ENCODE measurements at places on chromosomes 7 and 10. TPM values are rescaled to one million over a fixed set of nuclear protein-coding genes. Genes with fewer than 3 reads are reported as not detected.
A peak's percentile ranks its signal among the peaks of the same experiment; 100 is the strongest.

The CDK6 gene
- 44.4 TPM for total RNA-seq

The HOXA7 gene
- total RNA-seq, result not detected

The MAPK8 gene
- 52.9 TPM for total RNA-seq

The ACTL6B gene
- 0.99 TPM for total RNA-seq

The HMX2 gene
- total RNA-seq, result 1.4 TPM

The NUTM2A gene
- 0.48 TPM for total RNA-seq

DNA sequence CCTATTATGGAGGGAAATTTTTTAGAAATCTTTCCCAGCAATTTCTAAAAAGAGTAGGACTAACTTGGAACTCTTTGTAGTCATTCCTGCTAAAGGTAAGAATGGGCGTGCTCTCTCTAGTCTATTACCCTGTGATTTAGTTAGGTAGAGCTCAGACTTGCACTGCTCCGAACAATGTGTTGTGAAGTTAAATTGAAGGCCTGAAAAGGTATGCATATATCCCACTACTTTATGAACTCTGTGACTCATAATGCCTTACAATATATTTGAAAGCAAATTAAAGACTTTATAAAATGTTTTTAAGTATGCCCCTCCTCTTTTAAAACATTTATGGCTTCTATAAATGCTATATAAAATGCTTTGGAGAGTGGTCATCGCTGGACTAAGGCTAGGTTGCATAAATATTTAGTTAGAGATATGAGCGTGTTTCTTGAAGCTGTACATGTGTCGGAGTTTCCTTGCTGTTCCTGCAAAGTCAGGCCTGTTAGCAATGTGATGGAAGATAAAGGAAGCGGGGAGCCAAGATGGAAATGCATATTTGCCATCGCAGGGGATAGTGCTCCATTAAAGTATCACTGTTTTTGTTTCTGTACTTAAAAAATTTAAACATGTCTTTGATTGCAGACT, 761.4 kb downstream of the LRMDA start:
- H3K4me1 ChIP-seq, result peaks cover 52% of the 10 kb centered on the region
- H3K27me3 ChIP-seq, result peaks cover 7% of the 10 kb centered on the region
- H3K36me3 ChIP-seq, result no peaks in the 10 kb centered on the region
- no peak for DNase-seq

- DNase-seq, result no peak
- no peak overlapping the region for H3K4me3 ChIP-seq
- H3K27ac ChIP-seq, result peak overlapping the region; percentile 17
- H3K4me1 ChIP-seq, result peaks cover 47% of the 10 kb centered on the region
- H3K36me3 ChIP-seq, result peaks cover 33% of the 10 kb centered on the region
- H3K27me3 ChIP-seq, result peaks cover 58% of the 10 kb centered on the region
Observed at GRCh38 chr7:70710011-70710480, 421.9 kb upstream of the GALNT17 start.

DNA sequence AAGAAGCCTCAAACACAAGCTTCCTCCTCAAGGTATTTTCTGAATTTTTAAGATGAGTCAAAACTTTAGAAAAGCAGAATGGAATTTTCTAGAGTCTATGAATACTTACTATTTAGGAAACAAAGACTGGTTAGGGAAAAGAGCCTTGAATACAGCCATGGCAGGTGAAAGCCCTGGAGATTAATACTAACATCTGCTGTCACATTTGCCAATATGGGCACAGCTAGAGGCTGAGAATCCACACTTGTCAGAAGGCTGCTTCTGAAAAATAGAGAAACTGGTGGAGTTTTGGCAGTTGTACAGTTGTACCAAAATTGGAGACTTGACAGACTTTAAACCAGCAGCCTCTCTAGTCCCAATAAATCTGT, 24.3 kb upstream of the CNNM1 start:
- peaks cover 9% of the 10 kb centered on the region for H3K4me1 ChIP-seq
- no peak for DNase-seq
- no peak overlapping the region for H3K27ac ChIP-seq
- peaks cover 8% of the 10 kb centered on the region for H3K36me3 ChIP-seq

GRCh38 chr7:27466703-27467102, 196.0 kb downstream of the HIBADH start:
- no peak for DNase-seq
- H3K27me3 ChIP-seq, result peaks cover 7% of the 10 kb centered on the region
- no peaks in the 10 kb centered on the region for H3K36me3 ChIP-seq

DNA sequence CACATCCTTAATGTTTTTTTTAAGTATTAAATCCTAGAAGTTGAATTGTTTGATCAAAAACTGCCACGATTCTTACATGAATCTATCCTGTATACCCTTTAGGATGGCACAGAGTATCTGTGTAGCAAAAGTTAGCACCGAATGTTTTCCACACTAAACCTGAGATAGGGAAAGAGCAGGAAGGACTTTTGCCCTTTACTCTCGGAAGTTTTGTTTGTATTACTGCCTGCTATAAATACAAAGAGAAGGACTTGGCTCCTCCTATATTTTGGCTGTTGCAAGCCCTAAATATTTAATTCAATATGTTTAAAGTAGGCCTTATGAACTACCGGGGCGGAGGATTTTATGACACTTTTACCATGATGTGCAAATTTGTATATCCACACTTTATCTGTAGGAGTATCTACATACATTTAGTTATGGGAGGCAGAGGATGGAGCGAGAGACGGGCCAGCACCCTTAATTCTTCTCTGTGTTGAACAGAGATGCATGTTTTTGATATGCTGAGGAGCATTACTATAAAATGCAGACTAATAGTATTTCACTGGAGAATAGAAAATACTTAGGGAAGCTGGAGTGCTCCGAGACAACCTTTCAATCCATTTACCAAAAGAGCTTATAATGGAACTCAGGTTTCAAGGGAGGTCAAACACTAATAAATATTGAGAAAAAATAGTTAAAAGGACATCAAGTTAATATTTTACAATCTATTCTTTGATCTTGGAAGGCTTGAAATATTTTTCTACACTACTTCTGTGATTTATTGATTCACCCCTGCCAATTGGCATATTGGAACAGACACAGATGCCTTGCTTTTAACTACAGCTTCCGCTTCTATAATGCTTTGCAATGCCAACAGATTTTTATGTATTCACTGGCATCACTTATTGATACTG, 97.4 kb downstream of the CHN2 start:
- no peak for DNase-seq
- peaks cover 82% of the 10 kb centered on the region for H3K4me1 ChIP-seq
- no peaks in the 10 kb centered on the region for H3K36me3 ChIP-seq

- peaks cover 27% of the 10 kb centered on the region for H3K4me1 ChIP-seq
- H3K4me3 ChIP-seq, result no peak overlapping the region
- no peak for DNase-seq
- no peaks in the 10 kb centered on the region for H3K36me3 ChIP-seq
- no peak overlapping the region for H3K27ac ChIP-seq
Observed at GRCh38 chr7:131322061-131322460, 5.6 kb upstream of the MKLN1 start.

- DNase-seq, result no peak
- peak overlapping the region; percentile 7 for H3K27ac ChIP-seq
Observed at GRCh38 chr7:55477781-55478374, 94.4 kb downstream of the VOPP1 start.

GRCh38 chr7:3063016-3063753, 19.5 kb upstream of the CARD11 start:
- no peak overlapping the region for H3K27ac ChIP-seq
- no peaks in the 10 kb centered on the region for H3K36me3 ChIP-seq
- H3K4me1 ChIP-seq, result peaks cover 8% of the 10 kb centered on the region

- H3K36me3 ChIP-seq, result peaks cover 8% of the 10 kb centered on the region
- no peak overlapping the region for H3K4me3 ChIP-seq
- H3K4me1 ChIP-seq, result no peaks in the 10 kb centered on the region
- no peak for DNase-seq
- H3K27me3 ChIP-seq, result no peaks in the 10 kb centered on the region
- H3K27ac ChIP-seq, result no peak overlapping the region
Observed at GRCh38 chr10:114012650-114013049, 31.0 kb upstream of the ADRB1 start.

- H3K27ac ChIP-seq, result no peak overlapping the region
- H3K4me3 ChIP-seq, result no peak overlapping the region
- DNase-seq, result no peak
- no peaks in the 10 kb centered on the region for H3K27me3 ChIP-seq
Observed at GRCh38 chr7:66164356-66164755, 40.8 kb upstream of the TPST1 start.

- no peak for DNase-seq
- no peaks in the 10 kb centered on the region for H3K27me3 ChIP-seq
- H3K4me3 ChIP-seq, result no peak overlapping the region
- H3K4me1 ChIP-seq, result no peaks in the 10 kb centered on the region
- no peaks in the 10 kb centered on the region for H3K36me3 ChIP-seq
- no peak overlapping the region for H3K27ac ChIP-seq
Observed at GRCh38 chr10:62545160-62546066, 171.2 kb downstream of the ZNF365 start.
